Naive thymus-derived CD8-positive, alpha-beta T cell (primary cell): ENCODE measurements at places on chromosomes 5 and 9. TPM values are rescaled to one million over a fixed set of nuclear protein-coding genes. Genes with fewer than 3 reads are reported as not detected.

DNA sequence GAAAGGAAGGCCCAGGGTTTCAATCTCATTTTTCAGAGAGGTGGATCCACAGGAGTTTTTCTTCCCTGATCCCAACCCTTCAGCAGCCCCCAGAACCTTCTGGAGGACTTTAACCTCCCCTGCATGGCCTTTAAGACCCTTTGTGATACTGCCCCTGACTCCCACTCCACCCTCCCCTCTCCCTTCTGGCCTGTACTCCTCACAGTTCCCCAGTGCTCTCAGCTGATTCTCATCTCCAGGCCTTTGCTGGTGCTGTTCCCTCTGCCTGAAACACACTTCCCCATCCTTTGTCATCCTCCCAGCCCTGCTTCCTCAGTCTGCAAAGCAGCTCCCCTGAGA, 18.5 kb downstream of the NEURL1B start:
- no peak for DNase-seq

SPATA31A6 gene
- not detected for total RNA-seq

GRCh38 chr5:174376726-174377373, 331.3 kb downstream of the NSG2 start:
- DNase-seq = no peak

DNA sequence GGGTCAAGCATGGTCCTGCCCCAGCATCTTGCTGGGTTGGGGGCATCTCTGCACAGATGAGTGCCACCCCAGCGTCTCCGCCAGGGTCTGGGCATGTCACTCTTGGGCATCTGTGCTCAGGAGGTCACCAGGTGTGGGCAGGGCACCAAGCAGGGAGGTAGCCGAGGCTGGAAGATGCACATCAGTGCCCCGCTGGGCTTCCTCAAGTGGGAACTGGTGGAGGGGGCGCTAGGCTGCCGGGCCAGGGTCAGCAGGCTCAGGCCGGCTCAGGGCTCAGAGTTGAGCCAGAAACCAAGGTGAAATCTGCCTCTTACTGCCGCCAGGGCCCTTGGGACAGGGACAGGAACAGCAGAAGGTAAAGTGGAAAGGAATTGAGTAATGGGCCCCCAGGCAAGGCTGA, 4.0 kb upstream of the FUT7 start:
- DNase-seq = no peak

DNA sequence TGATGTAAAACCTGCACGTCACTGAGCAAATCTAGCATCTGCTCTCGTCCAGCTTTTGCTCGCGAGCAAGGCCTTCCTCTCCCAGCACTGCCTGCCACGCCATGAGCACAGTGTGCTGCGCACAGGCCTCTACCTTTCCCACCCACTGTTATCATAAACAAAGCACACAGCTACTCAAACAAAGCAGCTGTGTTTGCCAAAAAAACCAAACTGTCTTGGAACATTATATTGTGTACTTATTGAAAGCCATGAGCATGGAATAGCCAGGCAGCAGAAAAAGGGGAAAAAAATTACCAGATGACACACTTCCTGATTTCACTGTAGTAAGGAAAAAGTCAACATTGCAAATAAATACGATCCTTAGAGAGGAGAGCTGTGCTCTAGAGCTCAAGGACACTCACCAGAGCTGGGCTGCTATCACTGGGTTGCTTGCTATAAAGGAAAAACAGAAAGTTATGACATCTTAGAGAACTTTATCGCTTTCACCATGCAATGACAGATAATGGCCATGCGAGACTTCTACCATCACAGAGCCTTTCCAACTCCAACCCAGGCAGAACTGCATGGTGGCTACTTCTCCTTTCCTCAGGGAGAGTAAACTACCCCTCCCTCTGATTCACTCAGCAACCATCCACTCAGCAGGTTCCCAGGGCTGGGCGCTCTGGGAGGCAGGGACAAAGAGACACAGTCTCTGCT, 69.6 kb downstream of the EPB41L4B start:
- DNase-seq = no peak

PDGFRB gene
- 0.49 TPM for total RNA-seq

- no peak for DNase-seq
Observed at GRCh38 chr5:20229303-20230005, 241.5 kb upstream of the CDH18 start.

OSMR gene
- total RNA-seq = not detected

DNA sequence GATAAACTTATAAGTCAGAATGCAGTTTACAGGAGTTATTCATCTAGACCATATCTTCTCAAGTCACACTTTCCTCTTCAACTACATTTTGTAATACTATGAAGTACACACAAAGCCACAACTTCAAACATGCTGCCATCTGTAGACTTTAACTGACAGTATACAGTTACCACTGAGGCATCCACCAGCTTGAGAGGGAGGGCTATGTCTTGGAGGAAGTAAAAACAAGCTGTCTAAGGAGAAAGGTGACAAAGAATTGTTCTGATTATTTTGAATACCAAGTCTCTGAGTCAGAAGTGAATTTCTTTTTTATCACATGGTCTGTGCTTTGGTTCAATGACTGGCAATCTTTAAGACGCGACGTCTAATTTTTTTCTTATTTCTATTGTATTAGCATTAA, 97.6 kb upstream of the CDH10 start:
- no peak for DNase-seq

PRDM9 gene
- total RNA-seq = not detected

DNA sequence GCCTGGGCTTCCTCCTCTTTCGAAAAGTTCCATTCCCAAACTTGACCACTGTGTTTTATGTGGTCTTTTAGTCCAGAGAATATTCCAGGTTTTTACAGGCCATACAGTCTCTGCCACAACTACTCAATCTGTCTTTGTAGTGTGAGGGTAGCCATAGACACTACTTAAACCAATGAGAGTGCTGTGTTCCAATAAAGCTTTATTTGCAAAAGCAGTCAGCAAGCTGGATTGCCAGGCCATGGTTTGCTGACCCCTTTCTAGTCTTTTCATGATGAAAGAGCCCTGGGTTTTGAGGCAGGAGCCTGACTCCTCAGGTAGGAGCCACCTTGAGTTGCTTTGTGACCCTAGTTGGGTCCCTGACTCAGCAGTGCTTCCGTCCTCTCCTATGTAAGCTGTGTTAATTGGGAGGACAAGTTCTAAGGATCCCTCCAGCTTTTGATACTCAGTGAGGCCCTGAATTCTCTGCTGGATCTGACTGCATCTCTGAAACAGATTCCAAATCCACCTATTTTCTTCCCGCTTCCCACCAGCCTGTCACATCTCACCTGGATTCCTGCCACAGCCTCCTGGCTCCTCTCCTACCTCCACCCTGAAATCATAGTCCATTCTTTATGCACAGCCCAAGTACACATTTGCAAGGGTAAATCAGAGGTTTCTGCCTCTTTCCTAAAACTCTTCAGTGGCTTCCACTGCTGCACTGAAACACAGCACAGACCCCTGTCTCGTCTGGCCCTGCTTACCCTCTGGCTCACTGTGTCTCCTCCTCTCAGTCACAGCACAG, 13.5 kb downstream of the GALNT10 start:
- DNase-seq = no peak
